HS-5 (cell line): ENCODE measurements at places on chromosomes 7 and 10.
A peak's percentile ranks its signal among the peaks of the same experiment; 100 is the strongest.

- peak; percentile 80 for DNase-seq
These were observed 23.0 kb upstream of the EGFR start for GRCh38 chr7:54995610-54996363.

DNA sequence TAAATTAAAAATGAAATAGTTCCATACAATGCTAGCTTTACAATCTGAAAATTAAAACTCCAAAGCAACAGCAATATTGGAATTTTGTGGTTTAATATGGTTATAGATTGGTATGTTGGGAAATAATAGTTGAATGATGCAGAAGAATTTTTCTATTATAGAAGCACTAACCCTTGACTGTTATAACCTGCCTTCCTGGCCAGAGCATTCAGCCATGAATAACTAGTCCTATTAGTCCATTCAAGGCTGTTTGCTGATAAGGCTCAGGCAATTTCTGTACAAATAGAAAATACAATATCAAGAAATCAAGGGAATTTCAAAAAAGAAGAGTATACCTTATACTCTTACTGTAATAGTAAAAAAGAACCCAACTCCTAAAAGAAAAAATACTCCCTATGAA lies 101.6 kb upstream of the SP4 start:
- DNase-seq: no peak

GRCh38 chr7:30657131-30657530 lies 25.1 kb downstream of the CRHR2 start:
- DNase-seq: no peak

DNA sequence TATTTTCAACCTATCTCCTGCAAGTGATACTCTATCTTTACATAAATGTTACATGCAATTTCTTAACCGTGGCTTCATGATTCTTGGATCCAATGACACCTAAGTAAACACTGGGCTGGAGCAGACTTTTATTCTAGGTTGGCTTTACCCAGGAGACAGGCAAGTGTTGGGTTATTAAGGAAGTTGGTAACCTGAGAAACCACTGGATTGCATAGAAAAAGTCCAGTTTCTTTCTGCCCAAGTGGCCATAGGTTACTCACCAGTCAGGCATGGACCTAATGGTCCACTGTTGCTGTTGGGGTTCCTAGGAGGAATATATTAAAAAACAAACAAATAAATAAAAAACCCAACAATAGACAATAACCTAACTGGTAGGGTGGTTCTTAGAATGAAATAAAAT lies 112.8 kb downstream of the SEMA3D start:
- no peak for DNase-seq

- no peak for DNase-seq
These were observed 485.1 kb downstream of the SEMA3D start for GRCh38 chr7:84701524-84702306.

- no peak for DNase-seq
These were observed 77.8 kb upstream of the TNRC18 start for GRCh38 chr7:5501465-5501864.

DNA sequence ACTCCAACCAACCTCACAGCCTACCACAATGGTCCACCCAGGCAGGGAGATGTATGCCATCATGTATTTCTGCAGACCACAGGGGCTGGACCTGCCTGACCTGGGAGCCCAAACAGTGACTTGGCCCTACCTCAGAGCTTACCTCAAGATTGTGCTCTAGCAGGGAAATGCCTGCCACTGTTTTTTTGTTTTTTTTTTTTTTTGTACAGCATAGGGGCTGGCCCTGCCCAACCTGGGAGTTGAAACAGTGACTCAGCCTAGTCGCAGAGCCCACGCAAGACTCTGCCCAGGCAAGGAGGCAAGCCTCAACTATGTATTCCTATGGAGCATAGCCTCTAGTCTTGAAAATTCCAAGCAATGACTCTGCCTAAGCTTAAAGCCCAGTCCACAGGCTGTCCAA lies 39.3 kb upstream of the CDK6 start:
- no peak for DNase-seq

GRCh38 chr10:90965720-90966119 lies 44.8 kb upstream of the ANKRD1 start:
- no peak for DNase-seq

- no peak for DNase-seq
These were observed 1.3 kb upstream of the APBB1IP start for GRCh38 chr10:26436848-26437247.

GRCh38 chr7:140581411-140581810 lies 59.2 kb downstream of the DENND2A start:
- DNase-seq: no peak

DNA sequence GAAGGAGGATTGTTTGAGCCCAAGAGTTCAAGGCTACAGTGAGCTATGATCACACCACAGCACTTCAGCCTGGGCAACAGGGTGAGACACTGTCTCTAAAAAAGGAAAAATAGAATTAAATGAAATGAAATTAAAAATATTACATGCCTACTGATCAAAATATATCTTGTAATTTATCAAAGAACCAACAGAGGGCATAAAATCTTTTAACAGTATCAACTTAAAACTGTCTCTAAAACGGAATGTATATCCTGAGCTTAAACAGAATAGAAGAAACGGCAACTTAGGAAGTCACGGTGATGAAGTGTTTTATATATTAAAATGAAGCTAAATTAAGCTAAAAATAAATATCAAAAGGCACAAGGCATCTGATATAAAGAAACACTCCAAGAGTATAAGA lies 78.8 kb downstream of the MTPAP start:
- DNase-seq: no peak

DNA sequence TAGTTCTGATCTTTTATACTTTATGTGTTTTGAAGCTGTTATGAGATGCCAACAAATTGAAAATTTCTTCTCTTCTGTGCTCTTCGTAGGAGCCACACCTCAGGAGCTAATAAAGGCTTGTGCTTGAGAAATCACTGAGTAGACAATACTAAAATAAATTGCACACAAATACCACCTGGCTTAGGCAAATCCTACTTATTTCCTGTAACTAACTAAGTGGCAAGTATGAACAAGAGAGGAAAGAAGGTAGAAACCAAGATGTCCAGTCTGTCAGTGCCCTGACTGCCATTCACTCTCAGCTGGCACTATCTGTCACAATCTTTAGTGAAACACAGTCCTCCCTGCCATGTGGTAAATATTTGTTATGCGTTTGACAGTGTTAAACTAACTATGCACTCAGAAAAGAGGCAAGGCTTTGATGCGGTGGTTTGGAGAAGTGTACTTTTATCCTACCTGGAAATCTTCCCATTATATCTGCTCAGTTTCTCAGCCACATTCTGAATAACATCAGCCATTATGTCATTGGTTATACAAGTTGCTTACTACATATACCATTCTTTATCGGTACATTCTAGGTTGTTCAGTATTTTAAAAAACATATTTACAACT lies 293.4 kb upstream of the VWC2 start:
- DNase-seq: no peak

GRCh38 chr7:101957744-101958525 lies 140.5 kb downstream of the CUX1 start:
- no peak for DNase-seq

DNA sequence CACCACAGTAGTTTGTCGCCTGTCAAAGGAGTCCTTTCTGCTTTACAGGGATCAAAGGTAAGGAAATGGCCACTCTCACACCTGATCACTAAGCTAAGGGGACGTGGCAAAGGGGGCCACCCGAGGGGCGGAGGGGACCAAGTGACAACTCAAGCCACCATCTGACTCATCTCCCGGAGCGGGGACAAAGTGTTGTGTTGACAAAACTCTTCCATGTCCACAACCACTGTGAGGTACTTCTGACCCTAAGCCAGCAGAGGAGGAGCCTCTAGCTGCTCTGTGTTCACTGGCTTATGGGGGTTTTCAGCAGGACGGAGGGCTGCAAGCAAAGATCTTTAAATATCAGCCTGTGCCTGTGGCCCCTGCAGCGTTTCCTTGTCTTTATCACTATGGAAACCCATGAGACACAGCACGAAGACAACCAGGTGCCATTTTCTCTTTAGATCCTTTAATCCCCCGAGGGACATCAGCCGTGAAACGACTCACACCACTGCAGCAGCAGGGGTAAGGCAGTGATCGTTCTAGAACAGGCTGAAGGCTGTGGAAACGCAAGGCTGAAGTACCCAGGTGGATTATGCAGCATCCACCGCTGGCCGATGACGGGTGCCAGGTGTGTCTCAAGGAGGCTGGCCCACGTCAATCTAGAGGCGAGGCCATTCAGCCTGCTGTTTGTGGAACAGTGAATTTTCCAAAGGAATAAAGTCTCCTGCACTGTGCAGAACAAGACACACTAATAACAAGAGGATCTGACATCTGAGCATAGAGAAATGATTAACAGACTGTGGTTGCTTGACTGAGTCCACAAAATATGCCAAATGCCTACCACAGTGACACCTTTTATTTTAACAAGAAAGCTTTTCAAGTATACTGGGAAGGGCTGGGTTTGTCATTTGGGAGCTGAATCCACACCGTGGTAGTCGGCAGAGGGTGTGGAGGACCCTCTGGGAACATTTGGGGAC lies 26.6 kb upstream of the DDC start:
- DNase-seq: no peak

DNA sequence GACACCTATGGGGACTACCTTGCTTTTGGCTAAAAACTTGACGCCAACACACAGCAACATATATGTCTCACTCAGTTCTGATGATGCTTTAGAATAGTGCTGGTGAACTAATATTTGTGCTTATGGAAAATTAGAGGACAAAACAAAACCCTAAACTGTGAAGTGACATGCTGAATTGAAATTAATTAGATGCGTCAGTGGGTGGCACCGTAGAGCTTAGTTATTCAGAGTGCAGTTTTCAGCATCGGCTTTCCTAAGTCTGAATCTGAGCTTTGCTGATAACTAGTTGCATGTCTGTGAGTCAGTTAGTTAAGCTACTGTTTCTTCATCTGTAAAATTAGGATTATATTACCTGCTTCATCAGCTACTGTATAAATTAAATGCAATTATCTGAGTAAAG lies 245.0 kb upstream of the SORCS1 start:
- peak; percentile 5 for DNase-seq

DNA sequence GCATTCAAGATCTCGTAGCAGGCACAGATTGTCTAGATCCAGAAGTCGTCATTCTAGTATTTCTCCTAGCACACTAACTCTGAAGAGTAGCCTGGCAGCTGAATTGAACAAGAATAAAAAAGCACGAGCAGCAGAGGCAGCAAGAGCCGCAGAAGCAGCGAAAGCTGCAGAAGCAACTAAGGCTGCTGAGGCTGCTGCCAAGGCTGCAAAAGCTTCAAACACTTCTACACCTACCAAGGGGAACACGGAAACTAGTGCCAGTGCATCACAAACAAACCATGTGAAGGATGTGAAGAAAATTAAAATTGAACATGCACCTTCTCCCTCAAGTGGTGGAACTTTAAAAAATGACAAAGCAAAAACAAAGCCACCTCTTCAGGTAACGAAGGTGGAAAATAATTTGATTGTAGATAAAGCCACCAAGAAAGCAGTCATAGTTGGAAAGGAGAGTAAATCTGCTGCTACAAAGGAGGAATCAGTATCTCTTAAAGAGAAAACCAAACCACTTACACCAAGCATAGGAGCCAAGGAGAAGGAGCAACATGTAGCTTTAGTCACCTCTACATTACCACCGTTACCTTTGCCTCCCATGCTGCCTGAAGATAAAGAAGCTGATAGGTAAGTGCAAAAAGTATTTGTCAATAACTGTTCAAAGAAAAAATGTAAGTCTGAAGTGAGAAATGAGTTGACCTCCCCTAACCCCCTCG lies 37.7 kb downstream of the CDK13 start:
- no peak for DNase-seq

- DNase-seq: no peak
These were observed 48.2 kb upstream of the WDR11 start for GRCh38 chr10:120802935-120803334.

DNA sequence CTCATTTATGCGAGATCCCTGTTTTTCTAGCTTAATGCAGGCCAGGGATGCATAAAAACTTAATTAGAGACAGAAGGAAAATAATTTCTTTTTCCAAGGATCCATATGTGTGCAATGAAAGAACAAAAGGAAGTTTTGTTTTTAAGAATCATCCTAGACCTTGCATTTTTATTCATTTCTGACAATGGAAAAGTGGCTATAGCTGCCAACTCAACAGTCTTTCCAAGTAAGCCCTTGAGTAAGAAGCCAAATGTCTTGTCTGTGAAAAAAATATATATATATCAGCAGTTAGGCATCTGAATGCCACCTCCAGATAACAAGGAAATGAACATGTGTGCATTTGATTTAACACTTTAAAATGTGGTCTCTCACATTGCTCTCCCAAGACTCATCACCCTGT lies 1397.6 kb downstream of the GATA3 start:
- DNase-seq: no peak

DNA sequence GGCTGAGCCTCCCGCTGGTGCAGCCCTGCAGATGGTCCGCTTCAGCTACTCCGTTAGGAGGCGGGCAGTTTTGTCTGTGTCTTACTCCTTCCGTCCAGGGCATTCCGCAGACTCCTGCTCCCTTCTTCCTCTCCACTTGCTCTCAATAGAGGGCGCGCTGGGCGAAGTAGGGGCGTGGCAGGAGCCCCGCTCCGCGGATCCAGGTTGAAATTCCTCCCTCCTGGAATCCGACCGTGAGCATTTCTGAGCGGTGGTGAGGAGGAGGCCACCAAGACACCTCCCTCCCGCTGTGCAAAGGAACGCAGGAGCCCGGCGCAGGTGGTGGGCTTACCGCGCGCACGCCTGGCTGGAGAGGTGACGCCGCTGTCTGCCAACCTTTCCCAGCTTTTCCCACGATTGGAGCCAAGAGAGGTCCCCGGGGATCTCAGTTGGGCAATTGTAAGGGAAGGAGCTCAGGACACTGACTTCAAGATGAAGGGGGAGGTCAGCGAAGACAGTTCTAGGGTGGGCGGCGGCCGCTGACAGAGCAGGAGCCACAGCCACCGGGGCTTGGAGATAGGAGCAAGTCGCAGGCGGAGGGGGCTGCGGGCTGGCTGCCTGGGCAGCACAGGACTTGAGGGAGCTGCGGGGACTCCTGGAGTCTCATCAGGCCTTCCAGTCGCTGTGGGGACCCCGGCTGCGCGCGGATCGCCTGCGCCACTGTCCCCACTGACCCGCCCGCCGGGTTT lies 1011.3 kb downstream of the XPNPEP1 start:
- DNase-seq: peak; percentile 4

DNA sequence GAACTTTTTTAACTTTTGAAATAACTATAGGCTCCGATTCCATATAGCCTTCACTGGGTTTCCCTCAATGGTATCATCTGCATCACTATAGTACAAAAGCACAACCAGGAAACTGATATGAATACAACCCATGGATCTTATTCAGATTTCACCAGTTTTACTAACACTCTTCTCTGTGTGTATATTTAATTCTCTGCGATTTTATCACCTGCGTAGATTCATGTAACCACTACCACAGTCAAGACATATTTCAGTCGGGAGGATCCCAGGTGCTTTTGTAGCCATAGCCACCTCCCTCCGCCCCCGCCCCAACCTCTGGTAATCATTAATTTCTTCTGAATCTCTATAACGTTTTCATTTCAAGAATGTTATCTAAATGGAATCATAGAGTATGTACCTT lies 82.8 kb upstream of the C7orf33 start:
- no peak for DNase-seq
